ENCODE measurements at places on chromosomes 5 and 9.
A peak's percentile ranks its signal among the peaks of the same experiment; 100 is the strongest.

GRCh38 chr9:25481372-25481771, 196.9 kb downstream of the TUSC1 start:
- DNase-seq: no peak

GRCh38 chr9:108496846-108497245, 358.9 kb downstream of the ACTL7B start:
- no peak for DNase-seq

DNA sequence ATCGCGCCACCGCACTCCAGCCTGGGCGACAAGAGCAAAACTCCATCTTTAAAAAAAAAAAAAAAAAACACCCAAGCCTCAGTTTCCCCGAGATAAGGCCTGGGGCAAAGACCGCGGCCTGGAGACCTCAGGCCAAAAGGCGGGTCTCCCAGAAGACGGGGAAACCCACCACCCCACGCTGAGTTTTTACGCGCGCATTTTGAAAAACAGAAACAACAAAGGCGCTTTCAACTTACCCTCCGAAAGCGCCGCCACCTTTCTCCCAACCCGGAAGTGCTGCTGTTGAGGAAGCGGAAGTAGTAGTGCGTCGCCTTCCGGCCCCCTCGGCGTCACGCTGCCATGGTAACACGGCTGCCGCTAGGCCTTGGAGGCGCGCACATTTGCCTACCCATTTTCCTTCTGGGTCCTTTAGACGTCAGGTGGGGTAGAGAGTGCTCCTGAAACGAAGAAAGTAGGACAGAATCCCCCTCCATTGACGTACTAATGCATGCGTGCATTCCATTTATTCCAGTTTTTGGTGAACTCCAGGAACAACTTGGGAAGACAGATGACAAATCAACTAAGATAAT, at the start of gene TTF1:
TTF1 (minus strand) TSS at position 287 of the 569 bp plus-strand sequence. CDS start 4,019 bp downstream, outside the sequence.
- DNase-seq: peak; percentile 87

GRCh38 chr9:137176302-137177182, 4.7 kb upstream of the TMEM210 start:
- no peak for DNase-seq

GRCh38 chr9:91212596-91213243, 149.0 kb downstream of the AUH start:
- DNase-seq: no peak

- DNase-seq: no peak
Measured at GRCh38 chr9:71744754-71745521, 23.4 kb downstream of the CEMIP2 start.

GRCh38 chr5:144422018-144422727, 251.5 kb downstream of the KCTD16 start:
- no peak for DNase-seq

- DNase-seq: no peak
Measured at GRCh38 chr5:91142819-91143218, 240.3 kb downstream of the ARRDC3 start.

GRCh38 chr5:36681711-36682110, 75.3 kb downstream of the SLC1A3 start:
- DNase-seq: no peak

- DNase-seq: no peak
Measured at GRCh38 chr9:111731928-111732327, 62.8 kb downstream of the SHOC1 start.

DNA sequence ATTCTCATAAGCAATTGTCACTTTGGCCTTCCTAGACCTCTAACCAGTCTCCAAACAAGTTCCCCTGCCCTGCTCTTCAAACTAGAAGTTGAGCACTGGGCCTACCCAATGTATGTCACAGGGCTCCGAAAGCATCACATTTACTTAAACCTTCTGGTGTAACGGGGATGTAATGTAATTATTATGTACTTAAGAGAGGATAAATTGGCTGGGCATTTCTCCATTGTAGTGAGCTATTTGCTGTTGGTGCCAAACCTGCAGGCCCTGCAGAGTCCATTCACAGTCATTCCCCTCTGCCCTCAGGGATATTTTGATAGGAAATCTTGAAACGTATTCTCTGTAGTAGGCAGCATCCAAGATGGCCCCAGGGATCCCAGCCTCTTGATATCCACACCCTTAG, 64.2 kb upstream of the GNE start:
- DNase-seq: no peak

DNA sequence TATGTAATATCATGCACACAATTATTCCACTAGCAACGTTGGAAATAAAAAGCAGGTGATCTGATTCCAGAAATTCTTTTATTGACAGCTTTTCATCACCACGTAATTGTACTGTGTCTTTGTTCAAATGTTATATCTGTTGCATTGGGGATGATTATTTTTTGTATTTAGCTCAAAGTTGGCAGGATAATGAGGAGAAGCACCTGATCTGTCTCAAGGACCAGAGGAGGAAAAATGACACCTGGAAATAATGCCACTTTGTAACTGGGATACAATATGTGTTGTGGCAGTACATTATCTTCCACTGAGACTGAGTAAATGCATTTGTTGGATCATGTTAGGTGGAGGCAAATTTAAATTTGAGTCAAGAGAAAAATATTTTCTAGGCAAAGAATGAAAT, 1298.8 kb upstream of the CDH6 start:
- DNase-seq: no peak

- DNase-seq: no peak
Measured at GRCh38 chr5:122756264-122756911, 18.5 kb upstream of the SNX2 start.

DNA sequence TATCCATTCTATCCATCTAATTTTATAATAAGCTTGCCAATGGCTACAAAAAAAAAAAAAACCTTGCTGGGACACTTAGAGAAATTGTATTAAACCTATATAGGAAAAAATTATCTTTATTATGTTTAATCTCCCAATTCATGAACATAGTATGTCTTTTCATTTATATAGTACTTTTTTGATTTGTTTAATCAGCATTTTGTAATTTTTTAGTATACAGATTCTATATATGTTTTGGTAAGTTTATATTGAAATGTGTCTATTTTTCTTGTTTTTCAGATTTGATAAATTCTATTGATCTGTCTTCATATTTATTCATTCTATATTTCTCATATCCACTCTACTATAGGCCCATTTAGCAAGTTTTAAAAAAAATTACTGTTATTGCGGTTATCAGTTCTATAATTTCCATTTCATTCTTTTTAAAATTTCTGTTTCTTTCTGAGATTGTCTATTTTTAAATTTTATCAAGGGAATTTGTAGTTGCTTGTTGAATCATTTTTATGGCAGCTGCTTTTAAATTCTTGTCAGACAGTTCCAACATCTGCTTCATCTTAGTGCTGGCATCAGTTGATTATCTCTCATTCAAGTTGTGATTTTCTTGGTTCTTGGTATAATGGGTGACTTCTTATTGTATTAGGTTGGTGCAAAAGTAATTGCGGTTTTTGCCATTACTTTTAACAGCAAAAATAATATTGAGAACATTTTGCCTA, 170.1 kb upstream of the S1PR3 start:
- DNase-seq: no peak

GRCh38 chr5:116361171-116361967, 213.3 kb downstream of the SEMA6A start:
- no peak for DNase-seq

DNA sequence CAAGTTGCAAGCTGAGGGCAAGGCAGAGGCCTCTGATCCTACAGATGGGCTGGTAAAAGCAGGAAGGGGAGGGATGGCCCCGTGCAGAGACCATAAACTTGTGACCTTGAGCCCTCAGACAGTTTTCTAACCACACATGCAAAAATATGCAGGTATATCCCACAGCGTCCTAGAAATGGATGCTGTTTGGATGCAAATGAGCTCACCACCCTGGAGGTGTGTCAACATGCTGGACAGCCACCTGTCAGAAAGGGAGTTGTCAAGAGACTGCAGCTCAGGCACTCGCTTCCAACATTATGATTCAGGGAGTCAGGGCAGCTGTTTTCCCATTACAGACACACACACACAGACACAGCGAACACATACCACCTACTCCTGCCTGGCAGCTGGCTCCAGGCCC, 97.3 kb upstream of the PANK3 start:
- no peak for DNase-seq

- no peak for DNase-seq
Measured at GRCh38 chr5:24320643-24321042, 324.1 kb downstream of the CDH10 start.

All from PC-9 (cell line).